ENCODE measurements at places on chromosomes 3 and 15.

GRCh38 chr3:56754741-56755417 is 46.9 kb downstream of the ARHGEF3 start:
- no peak for DNase-seq

DNA sequence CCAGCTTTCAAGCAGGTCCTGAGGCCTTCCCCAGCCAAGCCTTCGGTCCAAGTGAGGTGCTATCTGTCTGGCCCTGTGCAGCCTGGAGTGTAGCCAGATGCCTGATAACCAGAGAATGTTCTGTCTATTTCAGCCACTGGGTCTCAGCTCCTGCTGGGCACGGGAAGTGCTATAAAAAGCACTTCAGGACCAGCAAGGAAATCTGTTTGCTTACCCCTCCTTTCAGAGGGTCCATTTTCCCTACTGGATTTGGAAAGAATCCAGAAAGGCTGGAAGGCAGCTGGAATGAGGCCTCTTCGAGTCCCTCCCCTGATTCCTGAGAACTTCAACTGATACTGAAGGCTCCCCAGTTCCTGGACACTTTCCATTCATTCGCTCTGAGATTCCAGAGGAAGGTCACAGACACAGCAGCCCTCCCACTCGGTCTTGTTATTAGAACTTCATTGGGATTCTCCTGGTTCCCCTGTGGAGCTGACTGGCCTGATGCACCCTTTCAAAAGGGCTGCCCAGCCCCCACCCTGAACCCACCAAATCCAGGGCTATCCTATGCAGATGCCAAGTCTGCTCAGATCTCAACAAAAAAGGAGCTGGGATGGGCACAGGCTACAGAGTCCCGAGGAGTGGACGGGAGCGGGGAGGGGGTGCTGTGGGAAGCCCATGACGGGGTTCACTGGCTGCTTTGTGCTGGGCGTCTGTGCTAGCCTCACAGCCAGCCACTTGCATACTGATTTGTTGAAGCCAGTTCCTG is 70.4 kb downstream of the UMPS start:
- DNase-seq, result no peak

DNA sequence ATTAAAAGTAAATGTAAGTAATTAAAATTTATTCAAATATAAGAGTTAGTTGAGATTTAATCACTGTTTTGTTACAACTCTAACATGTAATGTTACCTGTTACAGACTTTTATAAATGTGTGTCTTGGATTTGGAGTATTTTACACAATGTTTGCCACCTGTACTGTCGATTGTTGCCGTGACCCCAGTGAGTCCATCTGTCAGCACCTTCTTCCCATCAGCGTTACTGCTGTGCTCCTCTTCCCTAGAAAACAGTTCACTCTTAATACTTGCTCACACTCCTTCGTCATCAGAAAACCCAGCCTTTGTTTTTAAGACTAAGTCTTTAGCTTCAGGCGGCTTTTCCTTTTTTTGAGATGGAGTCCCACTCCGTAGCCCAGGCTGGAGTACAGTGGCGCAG is 40.5 kb upstream of the FBXL22 start:
- DNase-seq, result no peak

GRCh38 chr3:185120126-185120525 is 32.7 kb downstream of the C3orf70 start:
- no peak for DNase-seq

DNA sequence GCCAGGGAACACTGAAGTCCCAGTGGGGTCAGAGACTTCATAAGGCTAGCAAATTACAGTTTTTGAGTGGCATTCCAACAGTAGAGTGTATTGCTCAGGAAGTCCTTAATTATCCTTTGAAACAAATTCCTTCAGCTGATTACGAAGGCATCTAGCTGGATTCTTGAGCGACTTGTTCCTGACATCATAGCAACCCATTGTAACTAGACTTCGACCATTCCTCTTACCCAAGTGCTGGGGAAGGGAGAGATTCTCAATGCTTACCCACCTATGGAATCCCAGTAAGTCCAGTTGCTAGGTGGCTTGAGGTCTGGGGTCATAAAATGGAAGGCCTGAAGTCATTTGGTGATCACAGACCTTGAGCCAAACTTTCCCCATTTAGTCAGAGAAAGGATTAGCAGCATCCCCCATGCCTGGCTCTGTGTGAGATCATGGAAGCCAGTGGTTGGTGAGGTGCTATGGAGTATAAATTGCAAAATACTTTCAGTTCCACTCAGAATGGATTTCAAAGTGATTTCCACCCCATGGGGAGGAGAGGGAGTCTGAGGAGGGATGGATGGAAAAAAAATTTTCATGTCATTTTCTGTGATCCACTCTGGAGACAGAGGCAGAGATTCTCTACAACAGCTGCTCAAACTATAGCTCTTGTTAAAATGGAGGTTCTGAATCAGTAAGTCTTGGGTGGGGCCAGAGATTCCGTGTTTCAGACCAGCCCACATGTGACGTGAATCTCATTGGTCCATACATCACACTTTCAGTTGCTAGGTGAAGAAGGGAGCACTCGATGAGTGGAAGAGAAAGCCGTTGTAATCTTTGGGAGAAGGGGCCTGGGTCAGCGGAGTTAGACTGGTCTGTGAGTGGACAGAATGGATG is 45.7 kb downstream of the CD86 start:
- DNase-seq, result no peak

DNA sequence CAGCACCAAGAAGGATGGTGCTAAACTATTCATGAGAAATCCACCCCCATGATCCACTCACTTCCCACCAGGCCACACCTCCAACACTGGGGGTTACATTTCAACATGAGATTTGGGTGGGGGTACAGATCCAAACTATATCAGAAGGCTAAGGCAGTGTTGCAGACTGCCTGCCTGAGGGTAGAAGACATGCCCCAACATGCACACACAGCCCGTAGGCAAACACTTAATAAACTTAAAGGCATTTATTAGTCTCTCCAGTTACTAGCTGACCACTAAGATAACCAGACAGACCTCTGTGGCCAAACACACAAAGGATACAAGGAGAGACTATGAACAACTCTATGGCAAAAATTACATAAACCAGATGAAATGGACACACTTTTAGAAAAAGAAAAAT is 10.2 kb downstream of the FAM162A start:
- DNase-seq, result no peak

DNA sequence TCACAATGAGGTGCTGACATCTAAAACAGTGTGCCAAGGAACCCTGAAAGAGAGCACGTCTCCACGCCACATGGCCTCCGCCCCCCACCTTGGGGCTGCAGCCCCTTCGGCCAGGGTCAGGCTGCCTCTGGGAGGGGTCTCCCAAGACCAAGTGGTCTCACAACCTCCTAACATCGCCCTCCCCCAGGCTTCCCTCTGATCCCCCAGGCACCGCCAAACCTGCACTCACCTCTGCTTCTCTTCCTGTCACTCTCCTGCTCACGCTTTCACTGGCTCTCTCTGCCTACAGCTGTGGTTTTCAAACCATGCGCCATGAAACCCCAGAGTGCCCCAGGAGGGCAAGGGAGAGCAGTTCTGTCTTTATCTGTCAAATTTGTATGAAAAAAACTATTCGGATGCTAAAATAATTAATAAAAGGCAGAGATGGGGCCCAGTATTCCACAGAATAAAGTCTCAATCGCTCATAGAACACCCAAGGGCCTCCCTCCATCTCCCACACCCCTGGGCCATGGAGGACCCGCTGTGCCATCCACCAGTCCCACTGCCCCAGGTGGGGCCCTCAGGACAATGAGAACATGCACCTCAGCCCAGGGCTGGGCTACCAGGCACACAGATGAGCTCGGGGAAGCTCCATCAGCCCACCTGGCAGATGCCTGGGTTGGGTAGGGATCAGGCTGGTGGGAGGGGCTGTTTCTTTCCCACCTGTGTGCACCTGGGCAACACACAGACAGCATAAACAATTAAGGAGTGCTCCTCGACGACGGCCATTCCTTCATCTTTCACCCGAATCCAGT is 21.5 kb downstream of the CYFIP1 start:
- DNase-seq, result no peak

DNA sequence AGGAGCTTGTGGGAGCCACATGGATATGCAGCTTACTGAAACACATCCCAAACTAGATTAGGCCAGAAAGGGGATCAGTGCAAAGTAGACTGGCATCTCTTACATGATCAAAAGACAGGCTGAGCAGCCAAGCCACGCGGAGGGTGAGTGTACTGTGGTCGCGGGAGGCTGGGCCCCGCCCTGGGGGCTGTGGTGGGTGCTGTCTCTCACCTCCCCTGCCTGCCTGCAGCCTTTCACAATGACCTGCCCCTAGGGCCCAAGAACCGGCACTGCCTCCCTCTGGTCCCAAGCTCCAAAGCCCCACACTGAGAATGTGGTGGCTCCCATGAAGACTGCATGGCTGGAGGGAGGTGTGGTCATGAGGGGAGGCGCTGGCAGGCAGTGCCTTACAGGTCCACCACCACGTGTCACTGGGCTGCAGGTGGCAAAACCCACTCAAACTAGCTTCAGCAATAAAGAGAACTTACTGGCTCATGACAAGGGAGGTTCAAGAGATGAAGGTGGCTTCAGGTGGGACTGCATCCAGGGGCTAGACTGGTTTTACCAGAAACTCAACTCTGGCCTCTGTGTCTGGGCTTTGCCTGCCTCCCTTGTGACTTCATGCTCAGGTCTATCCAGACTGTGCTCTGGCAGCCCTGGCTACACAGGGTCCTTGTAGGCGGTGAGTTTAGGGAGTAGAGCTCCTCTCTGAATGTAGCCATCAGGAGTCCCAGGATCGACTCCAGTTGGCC is 27.4 kb upstream of the PLXND1 start:
- DNase-seq, result no peak

GRCh38 chr15:72935521-72935920 is 116.7 kb upstream of the NEO1 start:
- DNase-seq, result no peak

GRCh38 chr15:69757186-69757585 is 304.6 kb downstream of the RPLP1 start:
- no peak for DNase-seq

DNA sequence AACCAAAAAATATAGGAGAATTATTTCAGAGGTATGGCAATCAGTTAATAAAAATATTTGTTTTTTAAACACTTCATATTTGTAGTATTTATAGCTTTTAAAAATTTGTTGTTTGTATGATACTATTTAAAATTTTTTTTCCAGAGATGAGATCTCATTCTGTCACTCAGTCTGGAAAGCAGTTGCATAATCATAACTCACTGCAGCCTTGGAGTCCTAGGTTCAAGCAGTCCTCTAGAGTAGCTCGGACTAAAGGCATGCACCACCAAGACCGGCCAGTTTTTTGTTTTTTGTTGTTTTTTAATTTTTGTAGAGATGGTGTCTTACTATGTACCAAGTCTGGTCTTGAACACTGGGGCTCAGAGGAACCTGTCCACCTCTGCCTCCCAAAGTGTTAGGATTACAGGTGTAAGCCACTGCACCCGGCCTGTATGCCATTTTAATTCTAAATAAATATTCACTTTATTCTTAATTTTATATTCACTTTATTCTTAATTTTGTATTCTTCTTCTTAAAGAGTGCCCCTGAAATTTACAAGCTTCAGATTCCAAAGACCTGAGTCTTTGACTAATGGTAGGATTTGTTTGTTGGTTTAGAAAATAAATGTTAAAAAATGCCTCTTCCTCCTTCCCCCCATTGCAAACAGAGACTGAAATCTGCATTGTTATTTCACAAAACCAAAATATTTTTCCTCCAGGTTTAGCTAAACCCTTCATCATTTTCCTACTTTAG is 9.4 kb downstream of the TGFBR2 start:
- no peak for DNase-seq

GRCh38 chr15:41919201-41919820 is 25.5 kb upstream of the SPTBN5 start:
- DNase-seq, result no peak

DNA sequence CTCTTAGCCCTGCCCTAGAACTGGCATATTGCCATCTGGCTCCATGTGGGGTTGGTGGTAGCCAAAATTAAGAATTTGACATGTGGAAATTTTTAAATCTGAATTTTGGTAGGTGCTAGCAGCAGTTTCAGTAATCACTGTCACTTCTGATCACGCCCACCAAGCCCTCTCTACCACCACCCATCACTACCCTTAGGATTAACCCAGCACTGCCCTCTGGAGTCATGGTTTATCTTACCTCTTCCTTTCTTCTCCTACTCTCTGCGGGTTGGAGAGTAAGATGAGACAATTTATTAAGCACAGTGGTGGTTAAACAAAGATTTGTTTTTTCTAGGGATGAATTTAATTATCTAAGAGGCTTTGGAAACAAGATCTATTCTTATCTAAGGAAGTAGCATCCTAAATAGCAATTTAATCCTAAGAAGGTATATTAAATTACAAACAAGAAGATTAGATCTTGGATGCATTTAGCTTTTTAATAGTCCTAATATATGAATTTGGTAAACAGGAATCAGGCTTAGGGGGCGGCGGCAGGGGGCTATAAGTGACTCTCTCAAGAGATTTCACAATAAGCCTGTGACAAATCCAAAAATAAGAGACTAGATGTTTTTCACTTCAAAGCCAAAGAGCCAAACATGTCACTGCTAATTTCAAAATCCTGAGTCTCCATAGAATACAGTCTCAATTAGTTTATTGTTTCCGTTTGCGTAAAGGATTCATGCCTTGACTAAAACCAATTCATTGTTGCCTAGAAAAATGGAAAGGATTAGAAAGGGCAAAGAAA is 498.4 kb upstream of the UBE2E2 start:
- no peak for DNase-seq

DNA sequence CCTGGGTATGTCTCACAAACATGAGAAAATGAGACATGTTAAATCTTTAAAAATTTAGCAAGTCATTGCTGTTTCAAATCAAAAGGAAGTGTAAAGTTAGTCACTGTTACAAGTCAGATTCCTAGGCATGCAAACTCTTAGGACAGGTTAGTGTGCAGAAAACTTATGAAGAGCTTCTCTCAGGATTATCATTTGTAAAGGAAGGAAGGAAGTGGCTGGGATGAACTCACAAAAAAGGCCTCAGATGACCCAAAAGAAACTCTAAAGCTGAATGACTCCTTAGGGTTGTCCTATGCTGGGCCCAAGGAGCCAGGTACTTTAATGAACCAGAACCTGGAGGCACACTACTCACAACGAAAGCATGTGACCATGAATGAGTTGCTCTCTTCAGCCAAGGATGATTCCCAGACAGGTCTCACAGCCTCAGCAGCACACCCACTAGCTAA is 25.0 kb downstream of the MSL2 start:
- DNase-seq, result no peak

- DNase-seq, result no peak
Measured at GRCh38 chr15:30859091-30859874, 44.4 kb upstream of the FAN1 start.

GRCh38 chr3:40680685-40681657 is 156.2 kb downstream of the ZNF621 start:
- DNase-seq, result no peak

GRCh38 chr3:65676580-65676979 is 362.1 kb downstream of the MAGI1 start:
- no peak for DNase-seq

DNA sequence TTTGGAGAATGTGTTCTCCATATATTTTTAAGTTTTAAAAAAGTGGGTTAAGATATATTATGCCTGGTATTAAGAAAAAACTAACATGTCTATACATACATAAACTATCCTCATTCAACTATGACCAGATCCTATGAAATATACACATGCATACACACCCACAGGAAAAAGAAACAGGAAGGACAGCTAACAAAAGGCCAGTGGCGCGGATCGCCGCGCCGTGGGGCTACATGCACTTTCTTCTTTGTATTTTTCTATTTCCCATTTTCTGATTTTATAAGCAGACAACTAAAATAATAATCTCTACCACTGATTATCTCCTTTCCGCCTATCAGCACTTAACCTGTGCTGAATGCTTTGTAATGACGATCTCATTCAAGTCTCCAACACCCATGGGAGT is 160.1 kb downstream of the OR4M2 start:
- no peak for DNase-seq

All from right renal pelvis (tissue), 4 donors.